ENCODE measurements at places on chromosomes 6 and 20.

DNA sequence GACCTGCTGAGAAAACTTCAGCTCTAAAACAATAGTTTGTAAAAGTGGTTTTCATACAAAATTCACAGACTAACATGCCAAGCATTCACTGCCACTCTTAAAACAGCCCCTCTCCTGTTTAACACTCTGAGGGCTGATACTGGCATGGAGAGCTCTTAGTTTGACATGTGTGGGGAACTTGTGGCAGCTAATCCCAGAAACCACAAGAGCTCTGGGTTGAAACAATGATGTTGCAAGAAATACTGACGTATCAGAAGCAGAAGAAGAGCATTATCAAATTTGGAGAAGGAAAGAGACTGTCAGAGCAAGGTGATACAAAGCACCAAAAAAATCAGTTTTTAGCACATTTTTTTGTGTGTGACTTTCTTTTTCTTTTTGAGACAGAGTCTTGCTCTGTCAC, 5.1 kb downstream of the BEND3 start:
- DNase-seq: no peak

DNA sequence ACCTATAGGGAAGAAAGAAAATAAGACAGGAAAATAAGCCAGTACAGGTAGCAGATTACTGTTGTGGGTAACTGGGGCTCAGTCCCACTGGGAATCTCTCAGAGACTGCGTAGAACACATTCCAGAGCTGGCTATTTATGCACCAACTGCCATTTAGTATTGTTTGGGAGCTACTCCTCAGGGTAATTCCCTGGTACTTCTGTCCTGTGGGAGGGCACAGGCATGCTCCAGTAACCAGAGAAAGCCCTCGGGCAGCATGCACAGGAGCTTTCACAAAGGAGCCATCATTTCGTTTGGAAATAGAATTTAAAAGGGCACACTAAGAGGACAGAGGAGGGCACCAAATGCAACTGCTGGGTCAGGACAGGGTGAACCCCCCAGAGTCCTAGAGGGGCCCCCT, 148.0 kb upstream of the LRFN2 start:
- DNase-seq: no peak

DNA sequence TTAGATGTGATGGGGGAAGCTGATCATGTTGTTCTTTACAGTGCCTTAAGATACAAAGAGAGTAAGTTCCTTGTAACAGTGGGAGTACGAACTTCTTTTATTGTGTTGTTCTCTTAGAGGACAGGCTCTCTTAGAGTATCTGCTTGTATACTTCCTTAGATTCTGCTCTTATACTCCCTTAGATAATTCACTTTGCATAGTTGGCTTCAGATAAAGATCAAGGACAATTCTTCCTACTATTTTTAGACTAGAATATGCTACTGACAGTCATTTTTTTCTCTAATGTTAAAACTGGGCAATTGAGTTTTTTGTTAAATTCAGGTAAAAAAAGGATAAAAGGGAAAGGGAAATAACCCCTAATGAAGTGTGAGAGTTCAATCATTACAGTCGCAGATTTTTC, 138.7 kb downstream of the MYB start:
- DNase-seq: no peak

DNA sequence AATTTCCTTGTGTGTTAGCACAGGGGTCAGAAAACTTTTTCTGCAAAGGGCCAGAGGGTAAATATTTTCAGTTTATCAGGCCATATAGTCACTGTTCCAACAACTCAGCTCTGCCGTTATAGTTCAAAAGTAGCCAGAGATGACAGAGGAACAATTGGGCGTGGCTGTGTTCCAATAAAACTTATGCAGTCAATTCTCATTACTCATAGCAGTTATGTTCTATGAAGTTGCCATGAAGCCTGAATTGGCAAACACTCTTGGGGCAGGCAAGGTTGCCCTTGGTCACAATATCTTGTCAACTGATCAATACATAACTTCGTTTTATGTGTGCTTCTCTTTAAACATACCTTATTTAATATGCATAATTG, 304.2 kb downstream of the TFAP2C start:
- DNase-seq: no peak

- DNase-seq: no peak
These were observed 20.3 kb downstream of the CST4 start for GRCh38 chr20:23668477-23668951.

GRCh38 chr20:25484911-25485511, 77.5 kb downstream of the GINS1 start:
- no peak for DNase-seq

DNA sequence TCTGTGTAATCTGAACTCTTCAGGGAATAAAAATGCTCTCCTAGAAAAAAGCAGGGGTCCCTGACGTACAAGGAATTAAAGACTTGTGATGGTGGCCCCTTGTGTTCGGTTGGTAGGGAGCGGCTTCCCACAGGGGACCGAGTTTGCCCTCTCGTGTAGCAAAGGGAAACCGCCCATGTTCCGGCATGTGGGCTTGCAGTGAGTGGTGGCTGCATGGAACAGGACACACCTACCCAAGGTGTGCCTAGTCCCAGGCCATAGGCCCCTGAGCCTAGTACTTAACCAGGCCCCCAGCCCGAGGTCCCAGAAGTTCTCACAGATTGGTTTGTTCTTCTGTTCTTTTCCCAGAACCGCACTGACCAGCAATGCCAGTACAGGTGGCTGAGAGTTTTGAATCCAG, 15.5 kb downstream of the MYBL2 start:
- DNase-seq: no peak

- no peak for DNase-seq
These were observed 252.7 kb downstream of the FOXC1 start for GRCh38 chr6:1862411-1862810.

- no peak for DNase-seq
These were observed 224.9 kb downstream of the FARS2 start for GRCh38 chr6:5486214-5486613.

DNA sequence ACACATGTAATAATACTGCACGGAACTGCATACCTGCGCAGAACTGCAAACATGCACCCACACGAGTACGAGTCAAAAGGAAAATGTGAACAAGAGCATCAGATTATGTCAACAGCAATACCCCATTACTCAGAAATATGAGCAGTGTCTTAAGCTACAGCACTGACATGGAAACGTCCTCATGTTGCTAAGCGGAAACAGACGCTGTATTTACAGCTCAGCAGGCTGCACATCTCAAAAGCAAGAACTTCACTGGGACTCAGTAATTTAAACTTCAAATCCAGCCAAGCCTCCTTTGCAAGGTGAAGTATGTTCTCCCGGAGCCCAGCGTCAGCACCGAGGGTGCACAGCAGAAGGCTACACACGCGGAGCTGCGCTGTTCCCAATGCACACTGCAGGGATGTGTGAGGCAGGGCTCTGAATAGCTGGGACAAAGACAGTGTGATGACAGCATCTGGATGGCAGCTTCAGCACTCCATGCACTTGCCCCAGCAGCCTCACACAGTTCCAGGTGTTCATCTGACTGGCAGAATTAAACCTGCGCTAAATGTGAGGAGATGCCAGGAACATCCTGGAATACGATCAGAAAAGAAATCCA, 202.8 kb downstream of the WDR27 start:
- DNase-seq: no peak

GRCh38 chr6:31418251-31418650, 14.9 kb downstream of the MICA start:
- no peak for DNase-seq

DNA sequence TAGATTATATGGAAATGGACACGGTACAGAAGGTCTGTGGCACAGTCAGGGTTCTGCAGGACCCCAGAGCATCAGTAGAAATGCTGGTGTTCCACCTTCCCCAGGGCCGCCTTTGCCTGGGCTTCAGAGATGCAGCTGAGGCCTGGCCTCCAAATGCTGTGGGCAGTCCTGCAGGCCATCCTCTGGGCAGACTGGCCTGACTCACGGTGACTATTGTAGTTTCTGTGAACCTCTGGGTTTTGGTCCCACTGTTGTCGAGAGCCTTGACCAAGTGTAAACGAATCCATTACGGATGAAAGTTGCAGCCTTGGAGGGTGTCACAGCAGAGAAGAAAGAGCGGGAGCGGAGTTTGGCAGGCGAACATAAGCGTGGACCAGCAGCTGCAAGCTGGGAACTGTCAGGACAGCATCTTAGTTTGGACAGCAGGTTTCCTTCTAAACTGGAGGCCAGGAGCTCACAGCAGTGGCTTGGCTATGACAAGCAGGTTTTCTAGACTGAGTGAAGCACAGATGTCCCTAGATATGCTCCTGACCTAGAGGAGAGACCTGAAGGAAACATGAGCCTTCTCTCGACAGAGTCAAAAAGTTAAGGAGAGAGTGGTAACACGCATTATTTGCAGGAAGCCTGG, 46.2 kb upstream of the BCLAF1 start:
- no peak for DNase-seq

DNA sequence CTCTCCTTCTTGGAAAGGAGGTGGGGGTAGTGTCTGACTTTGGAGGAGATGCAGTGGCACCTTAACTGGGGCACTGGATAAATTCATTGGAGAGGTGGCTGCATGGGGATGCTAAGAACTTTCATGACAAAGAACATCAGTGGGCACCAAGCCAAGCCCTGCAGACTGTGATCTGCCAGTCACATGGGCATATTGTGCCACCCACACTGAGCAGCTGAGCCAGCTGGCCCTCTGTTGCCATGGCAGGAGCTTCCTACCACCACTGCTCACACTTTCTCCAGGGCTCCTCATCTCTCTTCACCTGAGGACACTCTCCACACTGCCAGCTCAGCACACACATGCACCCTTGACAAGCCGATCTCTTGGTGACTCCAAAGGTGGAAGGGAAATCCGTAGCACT, 715.6 kb downstream of the QKI start:
- DNase-seq: no peak

DNA sequence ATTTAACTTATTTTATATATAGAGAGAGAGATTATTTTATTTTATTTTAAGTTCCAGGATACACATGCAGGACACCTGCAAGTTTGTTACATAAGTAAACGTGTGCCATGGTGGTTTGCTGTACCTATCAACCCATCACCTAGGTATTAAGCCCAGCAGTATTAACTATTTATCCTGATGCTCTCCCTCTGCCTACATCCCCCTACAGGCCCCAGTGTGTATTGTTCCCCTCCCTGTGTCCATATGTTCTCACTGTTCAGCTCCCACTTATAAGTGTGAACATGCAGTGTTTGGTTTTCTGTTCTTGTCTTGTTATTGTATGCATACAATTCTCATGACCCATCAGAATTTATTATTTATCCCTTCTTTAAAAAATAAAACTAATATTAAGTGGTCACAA, 34.6 kb downstream of the FKBP1C start:
- no peak for DNase-seq

DNA sequence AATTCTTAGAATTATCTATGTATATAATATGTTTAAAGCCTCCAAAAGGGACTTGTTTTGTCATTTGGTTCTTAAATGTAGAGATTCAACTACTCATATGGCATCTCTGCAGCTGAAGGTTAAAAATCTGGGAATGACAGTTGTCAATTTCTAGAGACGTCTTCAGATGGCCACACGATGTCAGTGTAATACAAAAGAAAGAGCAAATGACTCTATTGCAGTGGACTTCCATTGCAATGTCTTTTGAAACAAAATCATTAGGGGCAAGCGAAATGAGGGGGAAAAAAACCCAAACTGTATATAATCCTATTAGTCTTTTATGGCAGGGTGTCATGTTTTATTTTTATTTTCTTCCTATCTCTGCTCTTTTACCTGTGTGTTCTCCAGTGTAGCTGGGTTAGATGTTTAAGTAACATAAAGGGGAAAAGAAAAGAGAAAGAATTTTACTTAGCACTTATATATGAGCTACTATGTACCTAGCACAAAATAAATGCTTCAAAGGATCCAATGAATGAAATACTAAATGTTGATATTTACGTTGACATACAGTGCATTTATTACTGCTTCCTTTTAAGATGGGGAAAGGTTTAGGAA, 26.2 kb downstream of the CCN2 start:
- no peak for DNase-seq

DNA sequence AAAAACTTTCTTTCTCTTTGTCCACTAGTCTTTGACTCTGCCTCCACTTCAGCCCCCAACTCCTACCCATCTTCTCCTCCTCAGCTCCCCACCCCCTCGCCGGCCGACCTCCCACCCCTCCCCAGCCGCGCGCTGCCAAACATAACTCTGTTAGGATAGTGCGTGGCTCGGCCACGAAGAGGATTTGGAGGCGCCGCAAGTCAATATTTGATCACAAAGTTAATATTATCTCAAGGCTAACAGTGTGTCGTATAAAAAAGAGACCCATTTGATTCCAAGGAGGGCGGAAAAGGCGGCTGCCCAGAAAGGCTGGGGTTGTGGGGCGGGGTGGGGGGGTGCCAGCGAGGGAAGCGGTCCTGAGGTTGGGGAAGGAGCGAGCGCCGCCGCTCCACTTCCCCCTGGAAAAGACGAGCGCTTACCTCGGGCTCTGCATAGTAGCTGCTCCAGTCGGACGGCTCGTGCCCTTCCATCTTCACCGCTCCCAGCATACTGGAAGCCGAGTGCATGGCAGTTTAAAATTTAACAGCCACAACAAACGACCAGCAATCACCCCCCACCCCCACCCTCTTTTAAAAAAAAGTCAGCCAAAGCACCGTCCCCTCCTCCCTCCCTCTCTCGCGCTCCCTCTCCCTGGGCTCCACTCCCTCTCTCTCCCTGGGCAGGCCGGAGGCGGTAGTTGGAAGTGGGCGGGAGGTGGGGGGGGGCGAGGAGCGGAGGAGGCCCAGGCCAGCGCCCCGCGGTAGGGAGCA, 425 bp downstream of the FOXA2 start:
- no peak for DNase-seq

DNA sequence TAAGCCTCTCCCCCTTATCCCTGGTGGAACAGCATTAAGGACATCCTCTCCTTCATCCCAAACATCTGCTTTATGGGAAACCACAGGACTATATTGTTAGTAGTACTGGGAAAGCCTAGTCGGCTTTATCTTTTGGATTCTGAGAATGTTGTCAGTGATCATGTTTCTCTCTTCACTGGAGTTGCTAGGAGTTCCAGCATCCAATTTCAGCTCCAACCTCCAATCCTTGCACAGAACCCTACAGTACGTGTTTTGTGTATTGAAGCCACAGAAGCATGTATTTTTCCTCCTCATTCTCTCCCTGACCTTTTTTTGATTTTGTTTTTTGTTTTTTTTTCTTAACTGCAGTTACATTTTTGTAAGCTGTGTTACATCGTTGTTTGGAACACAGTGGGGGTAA, 84.0 kb downstream of the PHACTR3 start:
- DNase-seq: no peak

- DNase-seq: no peak
These were observed 5.8 kb downstream of the OLIG3 start for GRCh38 chr6:137488150-137489045.

DNA sequence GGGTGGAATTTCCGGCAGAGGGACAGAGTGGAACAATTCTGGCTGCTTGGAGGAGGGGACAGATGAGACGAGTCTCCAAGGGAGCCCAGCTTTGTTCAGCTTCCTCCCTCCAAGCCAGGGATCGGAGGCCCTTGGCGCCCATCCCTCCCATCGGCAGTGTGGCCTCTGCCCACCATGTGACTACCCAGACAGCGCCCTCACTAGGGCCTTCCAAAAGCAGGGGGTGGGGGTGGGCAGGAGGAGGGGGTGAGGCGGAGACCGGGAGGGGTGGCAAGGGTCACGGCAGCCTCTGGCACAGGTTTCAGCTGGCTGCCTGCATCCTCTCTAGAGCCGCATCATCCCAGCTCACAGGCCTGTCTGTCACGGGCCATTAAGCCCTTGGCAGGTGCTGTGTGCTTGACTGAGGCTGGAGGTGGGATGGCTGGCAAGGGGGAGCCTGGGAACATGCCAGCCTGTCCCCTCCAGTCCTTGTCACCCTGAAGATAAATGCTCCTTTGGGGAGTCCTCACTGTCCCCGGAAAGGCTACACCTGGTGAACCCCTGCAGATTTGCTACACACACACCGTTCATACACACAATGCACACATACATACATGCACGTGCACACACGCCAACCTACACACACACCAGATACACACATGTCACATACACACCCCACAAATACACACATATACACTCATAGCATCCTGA, 6.2 kb upstream of the FGD2 start:
- no peak for DNase-seq

Data from stimulated activated CD4-positive, alpha-beta T cell treated with anti-CD3 and anti-CD28 coated beads, TNF-alpha, amount 100 ng/mL, for 4 hours (primary cell).